ENCODE measurements at places on chromosomes 5 and 9. TPM values are rescaled to one million over a fixed set of nuclear protein-coding genes. Genes with fewer than 3 reads are reported as not detected.

The FOXE1 gene
- polyA plus RNA-seq: not detected

The TMEM215 gene
- polyA plus RNA-seq: not detected

GRCh38 chr9:13278368-13279246 lies 885 bp downstream of the MPDZ start:
- DNase-seq: peak; percentile 83

DNA sequence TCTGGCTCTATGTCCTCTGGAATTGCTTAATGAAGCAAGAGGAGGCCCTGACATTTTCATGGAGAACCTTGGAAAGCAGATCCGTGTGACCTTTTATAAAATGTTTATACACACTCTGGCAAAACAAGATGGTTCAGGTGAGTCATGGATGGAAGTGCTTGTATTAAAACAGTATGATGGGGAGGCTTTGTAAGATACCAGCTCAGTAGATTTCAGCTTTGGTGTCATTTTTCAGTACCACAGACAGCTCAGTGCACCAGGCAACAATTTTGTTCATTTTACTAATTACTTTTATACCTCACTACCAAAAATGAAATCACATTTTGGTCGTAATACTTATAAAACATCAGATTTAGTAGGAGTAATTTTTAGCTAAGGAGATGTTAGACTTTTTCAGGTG lies 5.2 kb downstream of the KCNN2 start:
- peak; percentile 27 for DNase-seq

GRCh38 chr9:112535301-112535700 lies 48.7 kb downstream of the KIAA1958 start:
- DNase-seq: peak; percentile 57

DNA sequence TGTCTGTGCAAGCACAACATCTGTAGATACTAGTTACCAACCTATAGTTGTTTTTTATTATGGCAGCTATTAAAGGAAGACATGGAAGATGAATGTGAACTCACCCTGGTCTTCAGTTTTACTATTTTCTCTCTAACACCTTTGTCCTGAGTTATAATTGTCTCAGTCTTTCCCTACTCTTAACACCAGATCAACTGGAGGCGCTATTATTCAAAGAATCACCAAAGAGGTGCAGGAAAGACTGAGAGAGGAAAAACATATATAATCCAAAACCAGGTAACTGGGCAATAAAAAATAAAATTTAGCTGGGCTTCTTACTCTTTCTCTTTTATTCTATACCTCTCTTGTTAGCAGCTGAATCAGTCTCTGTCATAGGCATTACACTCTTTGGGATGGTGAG lies 134.2 kb upstream of the C6 start:
- no peak for DNase-seq

- no peak for DNase-seq
Measured at GRCh38 chr9:131329241-131329641, 39.7 kb downstream of the PLPP7 start.

Data from endothelial cell of umbilical vein (primary cell).